Activated T-cell treated with anti-CD3 and anti-CD28 coated beads, Interleukin-2, amount 50 U/mL, for 72 hours (primary cell): ENCODE measurements at places on chromosomes 2 and 18.
A peak's percentile ranks its signal among the peaks of the same experiment; 100 is the strongest.

GRCh38 chr18:2423761-2424160 is 147.5 kb downstream of the METTL4 start:
- no peak for DNase-seq

DNA sequence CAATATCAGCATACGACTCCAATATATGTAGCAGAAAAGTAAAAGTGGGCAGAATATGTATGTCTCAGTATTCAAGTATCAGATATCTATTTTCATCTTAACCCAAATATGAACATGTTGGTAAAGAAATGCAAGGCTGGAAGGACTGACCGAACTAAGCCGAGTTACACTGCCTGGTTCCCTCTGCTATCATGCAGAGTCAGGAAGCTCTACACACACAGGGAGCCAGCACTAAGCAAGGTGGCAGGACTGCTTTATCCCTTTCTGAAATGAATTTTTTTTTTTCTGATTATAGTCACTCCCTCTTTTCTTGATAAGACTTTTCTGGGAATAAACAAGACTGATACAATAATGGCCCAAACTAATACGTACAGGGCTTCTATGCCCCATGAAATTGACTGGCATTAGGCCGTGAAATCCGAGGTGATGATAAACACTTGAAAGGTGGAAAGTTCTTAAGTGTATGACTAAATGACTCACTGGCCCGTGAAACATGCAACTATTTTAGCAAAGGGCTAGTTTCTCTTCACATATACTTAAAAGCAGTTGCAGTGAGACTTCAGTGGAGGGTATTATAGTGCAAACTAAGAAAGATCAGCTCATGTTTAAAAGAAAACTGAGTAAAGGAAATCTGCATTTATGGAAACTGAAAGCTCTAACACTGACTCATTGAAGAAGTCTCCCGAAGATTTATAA is 14.9 kb downstream of the DPP4 start:
- DNase-seq: peak; percentile 46

- no peak for DNase-seq
Measured at GRCh38 chr2:181054843-181055242, 74.4 kb downstream of the UBE2E3 start.

DNA sequence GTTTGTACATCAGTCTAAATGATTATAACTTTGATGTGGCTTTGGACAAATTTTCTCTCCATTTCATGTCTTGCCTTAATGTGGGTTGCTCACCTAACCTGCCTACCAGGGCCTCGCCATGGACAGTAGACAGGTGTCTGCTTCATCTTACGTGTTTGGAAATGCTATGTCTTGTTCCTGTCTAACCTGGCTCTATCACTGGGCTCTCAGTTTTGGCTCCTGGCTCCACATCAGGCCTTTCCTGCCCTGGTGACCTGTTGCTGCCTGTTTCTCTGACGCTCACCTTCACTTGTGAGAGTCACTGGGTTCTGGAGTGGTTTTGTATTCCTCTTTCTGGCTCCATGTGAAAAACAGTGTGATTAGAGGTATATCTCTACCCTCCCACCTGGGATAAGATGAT is 65.9 kb downstream of the PHLPP1 start:
- no peak for DNase-seq

DNA sequence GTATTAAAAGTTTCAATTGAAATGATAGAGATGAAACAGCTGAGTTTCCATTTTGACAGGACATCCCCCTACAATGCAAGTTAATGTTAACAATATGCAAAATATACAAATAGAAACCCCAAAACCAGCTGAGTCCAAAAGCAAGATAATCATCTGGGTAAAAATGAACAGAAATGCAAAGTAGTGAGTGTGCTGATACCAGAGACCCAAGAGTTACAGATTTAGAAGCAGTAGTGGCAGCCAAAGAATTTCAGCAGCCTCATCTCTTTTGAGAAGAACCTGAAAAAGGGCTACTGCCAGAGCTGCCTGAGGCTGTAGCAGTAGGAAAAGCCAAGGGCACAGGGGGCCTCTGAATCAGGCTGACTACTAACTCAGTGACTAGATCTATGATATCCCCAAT is 82.6 kb downstream of the THADA start:
- no peak for DNase-seq

GRCh38 chr2:39629646-39630045 is 36.1 kb upstream of the TMEM178A start:
- no peak for DNase-seq
